ENCODE measurements at places on chromosomes 5 and 9.

DNA sequence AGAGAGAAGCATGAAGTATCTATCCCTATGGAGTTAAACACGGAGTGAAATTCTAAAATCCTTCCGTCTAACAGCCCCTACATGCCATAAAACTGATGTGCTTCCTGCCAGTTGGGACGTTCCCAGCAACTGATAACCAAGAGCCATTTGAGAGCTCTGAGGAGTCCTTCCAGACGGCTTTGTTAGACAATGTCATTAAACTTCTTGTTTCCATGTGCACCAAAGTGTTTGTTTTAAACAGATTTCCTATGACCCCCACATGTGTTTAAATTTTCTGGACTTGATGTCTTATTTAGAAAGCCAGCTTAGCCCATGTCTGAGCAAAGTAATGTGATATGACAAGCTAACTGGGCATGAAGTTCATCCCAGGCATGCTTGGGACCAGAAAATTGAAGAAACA is 57.2 kb upstream of the LPAR1 start:
- DNase-seq = no peak

DNA sequence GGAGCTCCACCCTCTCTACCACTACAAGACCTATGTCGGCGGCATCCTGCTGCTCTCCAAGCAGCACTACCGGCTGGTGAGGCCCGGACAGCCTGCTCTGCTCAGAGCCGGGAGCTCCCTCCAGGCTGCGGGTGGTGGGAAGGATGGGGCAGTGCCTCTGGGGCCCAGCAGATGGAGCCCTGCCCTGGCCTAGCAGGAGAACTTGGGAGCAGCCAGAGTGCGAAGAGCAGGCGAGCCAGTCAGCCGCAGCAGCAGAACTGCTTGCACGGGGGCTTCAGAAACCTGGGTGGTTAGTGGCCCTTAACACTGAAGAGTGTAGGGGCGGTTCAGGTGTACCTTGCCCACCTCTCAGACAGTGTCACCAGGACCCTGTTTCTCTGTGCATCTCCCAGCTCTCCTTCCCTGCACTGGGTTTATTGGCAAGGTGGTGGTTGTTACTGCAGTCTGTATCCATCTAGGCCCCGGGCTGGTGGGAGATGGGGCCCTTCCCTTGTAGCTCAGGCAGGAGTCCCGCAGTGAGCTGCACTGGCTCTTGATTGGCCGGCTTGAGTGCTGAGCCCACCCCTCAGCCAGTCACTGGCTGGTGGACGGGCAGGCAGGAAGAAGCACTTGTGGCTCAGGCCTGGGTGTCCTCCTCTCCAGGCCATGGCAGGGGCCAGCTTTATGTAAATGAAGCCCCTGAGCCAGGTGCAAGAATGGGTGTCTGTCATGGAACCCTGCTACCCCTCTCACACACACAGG is 7.7 kb downstream of the B4GALT7 start:
- DNase-seq = peak; percentile 65

- DNase-seq = no peak
These were observed 79.5 kb upstream of the LHFPL2 start for GRCh38 chr5:78727786-78728761.

DNA sequence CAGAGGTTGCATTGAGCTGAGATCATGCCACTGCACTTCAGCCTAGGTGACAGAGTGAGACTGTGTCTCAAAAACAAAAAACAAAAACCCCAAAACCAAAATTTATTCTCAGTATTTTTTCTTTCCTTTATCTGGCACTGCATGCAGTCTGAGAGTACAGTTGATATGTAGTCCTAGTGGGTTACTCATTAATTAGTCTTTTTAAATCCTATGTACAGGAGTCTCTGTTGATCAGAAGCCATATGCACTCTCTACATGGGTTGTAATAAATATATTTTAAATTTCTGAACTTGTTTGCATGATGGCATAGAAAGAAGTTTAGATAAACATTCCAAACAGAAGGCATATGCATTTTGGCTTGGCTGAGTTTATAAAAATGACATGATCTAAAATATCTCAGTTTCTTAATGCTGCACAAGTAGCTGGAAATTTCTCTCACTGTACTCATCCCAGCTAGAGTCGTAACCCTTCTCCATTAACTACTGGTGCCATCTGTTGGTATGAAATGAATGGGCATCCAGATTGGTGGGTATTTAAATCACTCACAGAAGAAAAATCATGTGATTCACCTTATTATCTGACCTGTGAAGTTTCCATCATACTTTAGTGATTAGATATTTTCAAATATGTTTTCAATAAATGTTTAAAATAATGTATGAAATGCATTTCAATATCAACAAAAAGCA is 284.8 kb downstream of the CTNND2 start:
- DNase-seq = no peak

- no peak for DNase-seq
These were observed 132.0 kb downstream of the IZUMO3 start for GRCh38 chr9:24413651-24414050.

DNA sequence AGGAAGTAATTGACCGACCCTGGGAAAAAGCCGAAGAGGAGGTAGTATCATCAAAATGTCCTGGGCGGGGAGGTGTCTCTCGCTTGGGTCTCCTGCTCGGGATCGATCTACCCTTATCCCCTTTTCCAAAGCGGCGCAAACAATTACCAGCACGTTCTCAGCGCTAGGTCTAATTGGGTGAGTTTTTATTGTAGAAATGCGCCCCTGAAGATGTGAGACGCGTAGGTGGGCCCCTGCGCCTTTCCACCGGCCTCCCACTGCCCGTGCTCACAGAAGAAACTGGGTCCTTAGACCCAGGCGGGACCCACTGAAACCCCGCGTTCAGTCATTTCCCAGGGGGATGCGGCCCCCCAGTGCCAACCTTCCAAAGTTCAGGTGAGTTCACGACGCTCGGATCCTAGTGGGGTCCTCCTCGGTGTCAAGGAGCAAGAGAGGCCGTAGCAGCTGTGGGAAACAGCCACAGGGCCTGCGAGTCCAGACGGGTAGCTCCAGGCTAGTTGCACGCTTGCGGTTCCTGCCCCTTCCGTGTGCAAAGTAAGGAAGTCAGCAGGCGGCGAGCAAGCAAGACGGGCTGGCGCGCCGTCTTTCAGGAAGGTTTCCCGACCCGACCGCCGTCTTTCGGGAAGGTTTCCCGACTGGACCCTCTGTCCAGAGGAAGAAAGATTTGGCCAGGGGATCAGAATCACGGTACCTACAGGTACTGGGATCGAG is 1.5 kb downstream of the SMIM32 start:
- no peak for DNase-seq

DNA sequence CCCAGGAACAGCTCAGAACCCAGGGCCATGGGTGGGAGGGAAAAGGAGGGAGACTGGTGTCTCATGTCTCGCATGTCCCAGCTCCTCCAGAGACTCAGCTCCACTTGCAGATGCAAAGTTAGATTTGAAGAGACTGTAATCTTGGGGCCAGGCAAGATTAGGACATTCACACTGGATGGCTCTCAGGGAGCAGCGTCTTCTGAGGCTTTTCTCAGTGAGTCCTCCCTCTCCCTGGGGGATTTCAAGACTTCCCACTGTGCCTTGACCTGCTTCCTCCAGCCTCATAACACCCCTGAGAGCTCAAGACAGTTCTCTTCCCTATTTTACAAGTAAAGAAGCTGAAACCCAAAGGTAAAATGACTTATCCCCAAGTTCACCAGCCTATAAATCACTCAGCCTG is 10.5 kb upstream of the TCOF1 start:
- DNase-seq = no peak

Data from smooth muscle cell of the brain vasculature (primary cell).